ENCODE measurements at places on chromosomes 7 and 10.
A peak's percentile ranks its signal among the peaks of the same experiment; 100 is the strongest.

- DNase-seq, result no peak
These were observed 15.4 kb upstream of the MEST start for GRCh38 chr7:130476297-130477150.

DNA sequence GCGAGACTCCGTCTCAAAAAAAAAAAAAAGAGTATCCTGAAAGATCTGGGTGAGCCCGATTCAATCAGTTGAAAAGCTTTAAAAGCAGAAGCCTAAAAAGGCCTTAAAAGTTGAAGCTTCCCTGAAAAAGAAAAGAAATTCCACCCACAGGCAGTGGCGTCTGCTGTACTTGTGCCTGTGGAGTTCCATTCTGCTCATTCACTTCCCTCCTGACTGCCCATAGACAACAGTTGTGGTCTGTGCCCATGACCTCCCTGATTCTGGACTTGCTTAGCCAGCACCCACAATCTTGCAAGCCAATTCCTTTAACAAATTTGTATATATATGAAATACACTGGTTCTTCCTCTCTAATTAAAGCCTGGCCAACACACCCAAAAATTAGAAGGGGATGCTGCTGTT lies 141.7 kb downstream of the DLG5 start:
- peak; percentile 13 for DNase-seq

- DNase-seq, result no peak
These were observed 983.4 kb downstream of the CCSER2 start for GRCh38 chr10:85311613-85312337.

DNA sequence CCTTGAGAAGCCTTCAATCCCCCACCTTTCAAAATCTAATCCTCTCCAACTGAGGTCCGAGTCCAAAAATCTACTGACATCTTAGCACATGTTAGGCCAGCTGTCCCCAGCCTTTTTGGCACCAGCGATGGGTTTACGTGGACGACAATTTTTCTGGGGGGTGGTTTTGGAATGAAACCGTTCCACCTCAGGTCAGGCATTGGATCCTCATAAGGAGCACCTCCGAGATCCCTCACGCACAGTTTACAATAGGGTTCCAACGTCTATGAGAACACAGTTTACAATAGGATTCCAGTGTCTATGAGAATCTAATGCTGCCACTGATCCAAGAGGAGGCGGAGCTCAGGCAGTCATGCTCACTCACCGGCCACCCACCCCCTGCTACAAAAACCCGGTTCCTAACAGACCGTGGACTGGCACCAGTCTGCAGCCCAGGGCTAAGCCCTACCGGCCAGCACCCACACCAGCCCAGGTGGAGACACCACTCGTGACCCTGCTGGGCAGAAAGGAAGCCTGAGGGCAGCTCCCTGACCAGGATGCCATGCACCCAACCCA lies 107.6 kb downstream of the DIP2C start:
- no peak for DNase-seq

DNA sequence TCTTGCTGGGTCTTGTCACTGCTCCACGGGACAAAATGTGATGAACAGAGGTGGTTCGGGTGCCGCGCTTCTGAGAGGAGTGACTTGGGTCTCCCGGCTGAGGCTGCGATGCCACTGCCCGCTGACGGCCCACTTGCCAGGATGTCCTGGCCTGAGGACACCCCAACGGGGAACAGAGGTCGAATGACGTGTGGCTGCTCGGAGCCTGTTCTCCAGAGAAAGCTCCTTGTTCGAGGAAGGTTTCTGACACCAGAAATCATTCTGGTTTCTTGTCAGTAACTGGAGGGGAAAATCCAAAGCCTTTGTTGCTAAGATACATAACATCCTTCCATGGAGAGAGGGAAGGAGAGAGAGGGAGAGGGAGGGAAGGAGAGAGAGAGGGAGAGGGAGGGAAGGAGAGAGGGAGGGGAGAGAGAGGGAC lies 236.4 kb downstream of the WDR37 start:
- no peak for DNase-seq

DNA sequence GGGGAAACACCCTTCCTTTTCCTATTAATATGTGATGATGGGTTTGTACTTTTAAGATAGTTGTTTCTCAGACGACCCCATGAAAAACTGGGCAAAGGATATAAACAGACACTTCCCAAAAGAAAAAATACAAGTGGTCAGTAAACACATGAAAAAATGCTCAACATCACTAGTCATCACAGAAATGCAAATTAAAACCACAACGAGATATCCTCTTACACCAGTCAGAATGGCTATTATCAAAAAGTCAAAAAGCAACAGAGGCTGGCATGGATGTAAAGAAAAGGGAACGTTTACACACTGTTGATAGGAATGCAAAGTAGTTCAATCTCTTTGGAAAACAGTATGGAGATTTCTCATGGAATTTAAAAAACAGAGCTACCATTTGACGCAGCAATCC lies 111.4 kb upstream of the ZEB1 start:
- no peak for DNase-seq

- DNase-seq, result no peak
These were observed 319.9 kb downstream of the DPP6 start for GRCh38 chr7:154372011-154372601.

- DNase-seq, result no peak
These were observed 539.9 kb upstream of the C7orf33 start for GRCh38 chr7:148050492-148051158.

DNA sequence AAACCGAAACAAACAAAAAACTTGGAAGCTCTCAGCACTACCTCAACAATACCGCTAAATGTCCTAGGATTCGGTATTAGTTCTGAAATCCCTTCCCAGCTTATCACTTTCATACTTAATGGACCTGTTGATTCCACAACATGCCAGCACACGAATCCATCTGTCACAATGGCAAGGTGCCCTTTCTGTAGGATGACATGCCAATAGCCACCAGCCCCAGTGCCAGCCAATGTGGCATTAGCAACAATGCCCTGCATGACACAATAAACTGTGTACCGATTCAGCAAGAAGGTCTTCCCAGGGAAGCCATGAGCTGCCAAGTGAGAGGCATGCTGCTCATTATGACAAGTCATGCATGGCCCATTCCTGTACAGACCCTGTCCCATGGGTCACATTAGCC lies 35.6 kb upstream of the CHCHD3 start:
- no peak for DNase-seq

- DNase-seq, result no peak
These were observed 144.1 kb downstream of the EMX2 start for GRCh38 chr10:117686606-117687005.

GRCh38 chr7:86814661-86815379 lies 171.1 kb downstream of the GRM3 start:
- no peak for DNase-seq

DNA sequence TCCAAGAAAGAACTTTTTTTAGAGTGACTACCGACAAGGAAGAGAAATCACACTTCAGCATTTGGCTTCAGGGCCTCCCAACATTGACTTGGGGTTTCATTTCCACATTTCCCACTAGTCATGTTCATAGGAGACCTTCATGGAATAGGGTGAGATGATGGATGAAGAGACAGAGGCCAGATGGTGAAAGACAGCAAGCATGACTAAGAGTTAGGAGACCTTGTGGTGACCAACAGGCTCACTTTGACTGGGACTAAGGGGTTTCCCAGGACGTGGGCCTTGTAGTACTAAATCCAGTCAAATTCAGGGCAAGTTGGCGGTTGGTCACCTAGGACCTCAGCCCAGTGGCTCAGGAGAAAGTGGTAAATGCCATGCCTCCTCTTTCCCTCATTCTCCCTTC lies 3.0 kb upstream of the GIMAP5 start:
- no peak for DNase-seq

Measured in smooth muscle cell of the brain vasculature (primary cell).